Dermis blood vessel endothelial cell (primary cell): ENCODE measurements at places on chromosomes 7 and 10. TPM values are rescaled to one million over a fixed set of nuclear protein-coding genes. Genes with fewer than 3 reads are reported as not detected.

GRCh38 chr7:151168003-151168786, 701 bp upstream of the GBX1 start:
- DNase-seq, result peak; percentile 46

GRCh38 chr10:50538555-50539398, 85.0 kb downstream of the SGMS1 start:
- DNase-seq, result peak; percentile 80

GRCh38 chr10:11345224-11346054, 266.0 kb downstream of the USP6NL start:
- DNase-seq, result peak; percentile 68

GRCh38 chr10:59143544-59143943, 32.9 kb upstream of the PHYHIPL start:
- no peak for DNase-seq

DNA sequence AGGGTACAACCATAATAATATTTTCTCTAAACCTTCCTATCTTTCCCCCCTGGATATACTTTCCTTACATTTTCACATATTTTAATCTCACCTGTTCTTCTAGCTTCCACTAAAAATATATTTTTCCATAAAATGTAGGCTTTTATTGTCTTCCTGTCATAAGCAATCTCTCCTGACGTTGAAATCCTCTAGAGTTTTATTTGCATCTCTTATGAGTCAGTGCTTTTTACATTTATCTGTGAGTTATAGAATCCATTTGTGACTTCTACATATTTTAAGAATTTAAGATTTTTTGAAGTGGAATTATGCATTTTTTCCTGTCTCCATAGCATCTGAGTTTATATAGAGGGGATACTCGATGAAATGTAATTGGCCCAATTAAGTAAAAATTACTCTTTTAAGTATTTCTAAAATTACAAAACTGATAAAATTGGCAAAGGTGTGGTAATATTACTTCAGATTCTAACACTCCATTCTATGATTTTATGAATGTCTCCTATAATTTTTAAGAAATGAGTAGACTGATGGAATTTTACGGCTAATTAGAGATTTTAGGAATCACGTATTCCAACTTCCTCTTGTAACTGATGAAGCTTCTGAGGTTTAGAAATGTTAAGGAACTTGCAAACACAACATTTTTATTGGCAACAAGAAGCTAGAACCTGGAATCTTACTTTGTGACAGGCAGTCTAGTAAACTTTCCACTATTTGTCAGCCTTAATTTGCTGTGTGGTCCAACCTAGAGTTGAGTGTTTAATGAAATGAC, 422.9 kb upstream of the SEMA3A start:
- DNase-seq, result no peak

DNA sequence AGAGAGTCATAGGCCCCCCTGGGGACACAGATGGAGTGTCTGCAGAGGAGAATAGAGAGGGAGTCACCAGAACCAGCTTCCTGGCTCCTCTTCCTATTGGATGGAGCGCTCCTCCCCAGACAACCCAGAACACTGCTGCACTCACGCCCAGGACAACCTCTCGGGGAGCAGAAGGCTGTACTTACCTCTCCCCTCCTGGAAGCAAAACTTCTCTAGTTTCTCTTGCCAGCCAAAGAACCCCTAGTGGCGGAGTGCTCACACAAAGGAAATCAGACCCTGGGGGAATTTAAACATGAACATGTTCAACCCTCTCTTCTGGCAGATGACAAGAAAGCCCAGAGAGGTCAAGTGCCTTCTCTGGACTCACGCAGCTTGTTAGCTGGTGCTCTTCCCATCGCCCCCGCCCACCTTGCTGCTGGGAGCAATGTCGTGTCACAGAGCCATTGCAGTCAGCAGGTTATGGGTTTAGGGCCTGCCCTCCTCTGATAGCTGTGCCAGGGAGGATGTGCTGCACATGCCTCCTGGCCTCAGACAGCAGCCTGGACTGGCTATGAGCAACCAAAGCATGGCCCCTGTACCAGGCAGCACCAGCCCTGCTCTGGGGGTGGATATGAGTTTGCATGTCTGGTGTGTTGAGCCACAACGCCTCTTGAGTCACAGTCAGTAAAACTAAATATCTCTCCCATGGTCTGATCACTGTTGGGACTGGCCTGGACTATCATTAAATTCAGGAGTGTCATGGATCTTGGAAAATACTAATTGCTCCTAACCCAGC, 84.4 kb downstream of the SLIT1 start:
- no peak for DNase-seq

DNA sequence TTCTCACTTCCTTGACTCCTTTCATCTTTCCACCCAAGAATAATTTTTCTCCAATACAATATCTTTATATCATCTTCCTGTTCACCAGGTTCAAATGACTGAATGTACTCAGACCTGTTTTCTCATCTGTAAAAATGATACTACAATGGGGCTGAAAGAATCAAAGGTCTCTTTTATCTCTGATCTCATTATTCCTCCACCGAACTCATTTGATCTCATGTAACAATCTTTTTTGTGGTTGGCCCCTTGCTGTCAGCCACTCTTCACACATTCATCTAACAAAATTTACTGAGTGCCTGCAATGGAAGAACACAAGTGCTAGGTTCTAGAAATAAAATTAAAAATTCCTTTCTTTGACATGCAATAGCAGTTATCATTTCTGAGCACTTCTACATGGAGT, 65.0 kb downstream of the GRM8 start:
- DNase-seq, result no peak

DNA sequence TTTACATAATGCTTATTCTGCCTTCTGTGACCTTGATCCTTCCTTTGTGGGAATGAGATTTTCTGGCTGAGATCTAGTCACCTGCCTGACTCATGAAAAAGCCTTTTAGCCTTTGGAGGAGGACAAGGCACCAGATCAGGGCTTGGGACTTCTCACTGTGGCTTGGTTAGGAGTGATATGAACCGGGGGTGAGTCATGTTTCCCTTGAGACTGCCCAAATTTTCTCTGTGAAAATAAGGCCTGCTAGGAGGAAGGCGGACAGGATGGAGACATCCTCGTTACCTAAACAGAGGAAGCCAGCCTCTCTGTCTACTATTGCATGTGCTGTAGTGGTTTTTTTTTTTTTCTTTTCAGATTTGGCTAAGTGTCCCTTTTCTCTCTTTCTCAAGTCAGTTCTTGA, 57.8 kb downstream of the EVX1 start:
- peak; percentile 2 for DNase-seq

DNA sequence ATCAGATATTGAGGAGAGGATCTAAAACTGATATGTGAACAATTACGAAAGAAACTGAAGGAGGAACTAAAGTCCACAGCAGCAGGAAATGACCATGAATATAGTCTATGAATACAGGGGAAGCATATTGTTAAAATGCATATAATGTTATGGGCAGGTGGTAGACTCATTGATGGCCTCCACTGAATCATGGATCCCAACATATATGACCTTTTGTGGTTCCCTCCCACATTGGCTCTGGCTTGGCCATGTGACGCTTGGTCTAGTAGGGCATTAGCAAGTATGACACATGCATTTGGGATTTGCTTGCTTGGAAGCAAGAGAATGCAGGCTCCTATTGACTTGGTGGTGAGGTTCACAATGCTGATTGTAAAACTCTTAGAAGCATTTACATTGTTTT, 55.2 kb upstream of the RAB18 start:
- no peak for DNase-seq

GRCh38 chr10:123227706-123228105, 73.5 kb downstream of the BUB3 start:
- no peak for DNase-seq

DNA sequence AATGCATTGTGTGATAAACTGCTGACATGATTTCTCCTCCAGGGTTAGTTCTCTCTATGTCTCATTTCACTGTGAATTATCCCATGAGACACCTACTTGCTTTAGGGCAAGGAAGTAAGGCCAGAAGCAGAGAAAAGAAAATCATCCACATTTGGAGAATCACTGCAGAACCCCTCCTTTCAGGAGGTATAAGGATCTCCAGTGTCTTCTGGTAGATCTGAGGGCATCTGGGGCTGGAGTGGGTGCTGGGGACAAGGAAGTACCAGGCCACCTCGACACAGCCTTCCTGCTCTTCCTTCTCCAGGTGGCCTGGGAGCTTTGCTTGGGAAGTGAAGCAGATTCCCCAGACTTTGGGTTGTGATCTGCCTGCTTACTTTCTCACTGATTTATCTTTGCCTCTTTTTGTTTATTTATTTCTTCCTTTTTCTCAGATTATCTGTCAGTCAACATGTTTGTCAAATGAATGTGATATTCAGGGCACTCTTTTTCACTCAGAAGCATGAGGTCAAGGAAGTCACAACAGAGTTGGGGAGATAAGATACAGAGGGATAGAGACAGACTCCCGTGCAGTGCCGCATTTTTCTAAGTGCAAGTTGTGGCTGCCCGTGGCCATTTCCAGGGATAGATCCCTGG, 12.4 kb upstream of the CAMK2G start:
- DNase-seq, result no peak

Gene SLC39A12
- total RNA-seq, result under 0.01 TPM in 1 of 2 replicates, not detected in the other

Gene AZGP1
- total RNA-seq, result not detected in 2 replicates

Gene ZPBP
- not detected in 2 replicates for total RNA-seq

Gene JCAD
- total RNA-seq, result 74.7 and 96.4 TPM in 2 replicates

Gene HMX3
- total RNA-seq, result not detected in 2 replicates

Gene TMEM213
- total RNA-seq, result not detected in 2 replicates

Gene FEZF1
- total RNA-seq, result not detected in 2 replicates
